H1 (cell line): ENCODE measurements at places on chromosomes 1 and 21. TPM values are rescaled to one million over a fixed set of nuclear protein-coding genes. Genes with fewer than 3 reads are reported as not detected.

GRCh38 chr1:112172294-112172882 is 182.9 kb upstream of the KCND3 start:
- peak; percentile 15 for DNase-seq
- H3K27ac ChIP-seq, result no peak overlapping the region
- H3K4me3 ChIP-seq, result no peak overlapping the region
- H3K27me3 ChIP-seq, result no peaks in the 10 kb centered on the region
- H3K36me3 ChIP-seq, result no peaks in the 10 kb centered on the region

Gene TNFRSF1B
- total RNA-seq, result 2.8 and 2.9 TPM in 2 replicates

Gene ARV1
- total RNA-seq, result 12.0 and 13.1 TPM in 2 replicates

GRCh38 chr1:109906160-109906838 is 4.3 kb upstream of the CSF1 start:
- no peak overlapping the region for H3K27ac ChIP-seq
- H3K4me3 ChIP-seq, result no peak overlapping the region
- peaks cover 24% of the 10 kb centered on the region for H3K27me3 ChIP-seq
- peaks cover 11% of the 10 kb centered on the region for H3K4me1 ChIP-seq

GRCh38 chr1:150162862-150163706 is 13.4 kb downstream of the PLEKHO1 start:
- no peaks in the 10 kb centered on the region for H3K27me3 ChIP-seq
- peaks cover 14% of the 10 kb centered on the region for H3K36me3 ChIP-seq
- peak overlapping the region; percentile 55 for H3K4me3 ChIP-seq

DNA sequence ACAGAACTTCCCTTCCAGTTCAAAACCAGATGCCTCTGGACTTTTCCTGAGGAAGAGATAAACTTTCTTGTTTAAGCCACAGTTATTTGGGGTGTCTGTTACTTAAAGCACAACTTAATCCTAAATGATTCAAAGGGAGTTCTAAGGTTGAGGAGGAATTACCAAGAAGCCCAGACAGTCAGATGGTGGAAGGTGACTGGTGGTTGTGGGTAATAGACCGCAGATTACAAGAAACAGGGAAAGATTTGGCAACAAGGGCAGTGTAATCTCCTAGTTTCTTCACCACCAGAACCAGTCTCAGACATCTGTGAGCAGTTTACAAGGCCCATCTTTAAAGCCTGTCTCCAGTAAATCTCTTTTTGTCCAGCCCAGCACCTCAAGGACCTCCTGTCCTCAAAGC is 130.1 kb upstream of the CTTNBP2NL start:
- no peaks in the 10 kb centered on the region for H3K36me3 ChIP-seq
- H3K27me3 ChIP-seq, result no peaks in the 10 kb centered on the region; the same call in 1 of the 2 replicates
- DNase-seq, result no peak
- no peak overlapping the region for H3K4me3 ChIP-seq
- H3K4me1 ChIP-seq, result no peaks in the 10 kb centered on the region

DNA sequence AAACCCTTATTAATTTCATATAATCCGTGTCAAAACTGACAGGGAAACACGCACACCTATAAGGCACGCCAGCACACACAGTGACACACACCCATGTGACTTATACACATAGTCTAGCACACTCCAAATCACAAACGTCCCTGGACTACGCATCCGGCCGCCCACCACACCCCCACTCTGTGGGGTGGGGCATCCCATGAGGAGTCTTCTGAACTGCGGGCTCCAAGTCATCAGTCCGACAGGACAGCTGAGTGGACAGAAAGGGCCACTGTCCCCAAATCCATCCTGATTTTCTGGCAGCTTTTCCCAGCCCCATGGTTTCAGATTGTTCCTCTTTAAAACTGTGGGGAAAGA is 829 bp downstream of the PEA15 start:
- H3K4me3 ChIP-seq, result peak overlapping the region; percentile 99
- no peak for DNase-seq
- H3K36me3 ChIP-seq, result no peaks in the 10 kb centered on the region
- no peaks in the 10 kb centered on the region for H3K27me3 ChIP-seq

- peak overlapping the region; percentile 62; the same call in 1 of the 2 replicates for H3K27ac ChIP-seq
- no peaks in the 10 kb centered on the region for H3K36me3 ChIP-seq
- peak; percentile 88 for DNase-seq
- no peaks in the 10 kb centered on the region for H3K27me3 ChIP-seq
- H3K4me3 ChIP-seq, result peak overlapping the region; percentile 19; the same call in 1 of the 2 replicates
- H3K4me1 ChIP-seq, result peaks cover 11% of the 10 kb centered on the region
These were observed 1.6 kb downstream of the ERVH48-1 start for GRCh38 chr21:42923553-42924432.

DNA sequence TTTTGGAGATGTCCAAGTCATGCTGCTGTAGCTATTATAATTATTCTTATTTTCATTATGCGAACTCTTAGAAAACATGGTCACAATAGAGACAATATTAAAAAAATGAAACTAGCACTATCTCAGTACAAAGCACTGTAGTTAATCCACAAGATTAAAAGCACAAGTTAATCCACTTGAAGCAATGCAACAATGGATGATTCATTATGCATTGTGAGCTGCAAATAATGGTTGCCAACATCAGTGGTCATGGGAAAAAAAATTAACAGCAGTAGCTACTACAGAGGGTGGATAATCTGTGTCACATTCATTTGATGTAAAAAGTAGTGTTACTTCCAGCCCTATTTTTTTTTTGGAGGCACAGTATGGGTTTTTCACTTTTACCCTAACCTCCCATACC is 56.7 kb downstream of the DPT start:
- H3K4me3 ChIP-seq, result no peak overlapping the region
- no peaks in the 10 kb centered on the region for H3K36me3 ChIP-seq
- DNase-seq, result no peak
- no peaks in the 10 kb centered on the region for H3K4me1 ChIP-seq
- H3K27ac ChIP-seq, result no peak overlapping the region

- H3K27me3 ChIP-seq, result no peaks in the 10 kb centered on the region
- no peak overlapping the region for H3K4me3 ChIP-seq
- no peak for DNase-seq
These were observed 113.9 kb downstream of the MATN1 start for GRCh38 chr1:30609336-30609998.

- H3K36me3 ChIP-seq, result no peaks in the 10 kb centered on the region
- H3K27ac ChIP-seq, result no peak overlapping the region
- peaks cover 13% of the 10 kb centered on the region for H3K4me1 ChIP-seq
- H3K27me3 ChIP-seq, result 0 out of 2 replicates have a peak, but pooled peaks cover 1% of the 10 kb centered on the region
These were observed 55.6 kb downstream of the PEX14 start for GRCh38 chr1:10530281-10530740.
